ENCODE measurements at places on chromosomes 2 and 18.

DNA sequence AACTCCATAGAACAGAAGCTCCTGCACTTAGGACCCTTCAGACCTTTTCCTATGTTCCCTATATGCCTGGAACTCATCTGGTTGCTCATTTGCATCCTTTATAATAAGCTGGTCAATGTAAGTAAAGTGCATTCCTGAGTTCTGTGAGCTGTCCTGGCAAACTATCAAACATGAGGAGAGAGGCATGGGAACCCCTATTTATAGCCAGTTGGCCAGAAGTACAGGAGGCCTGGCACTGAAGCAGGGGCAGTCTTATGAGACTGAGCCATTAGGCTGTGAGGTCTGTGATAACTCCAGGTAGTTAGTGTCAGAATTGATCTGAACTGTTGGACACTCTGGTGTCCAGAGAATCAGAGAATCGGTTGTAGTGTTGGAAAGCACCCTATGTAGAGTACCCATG lies 88.4 kb downstream of the EHD3 start:
- DNase-seq: no peak

GRCh38 chr2:108399479-108399878 lies 21.7 kb downstream of the SULT1C4 start:
- no peak for DNase-seq

DNA sequence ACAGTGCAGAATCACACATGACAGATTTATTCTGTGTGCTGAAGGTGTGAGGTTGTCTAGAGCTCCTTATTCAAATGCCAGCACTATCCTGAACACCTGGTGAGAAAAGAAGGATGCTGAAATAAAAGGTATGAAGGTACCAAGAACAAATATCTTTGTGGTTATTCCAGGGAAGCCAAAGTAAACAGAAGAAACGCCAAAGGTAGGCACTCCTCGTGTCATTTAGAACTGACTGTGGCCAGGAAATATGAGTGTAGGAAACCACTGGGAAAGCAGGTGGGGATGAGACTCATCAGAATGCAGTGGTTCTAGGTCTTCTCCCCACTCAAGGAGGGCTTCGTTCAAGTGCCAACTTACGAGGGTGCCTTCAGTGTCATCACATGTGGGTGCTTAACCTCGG lies 80.8 kb downstream of the KIF5C start:
- no peak for DNase-seq

- no peak for DNase-seq
These were observed 683 bp upstream of the TBC1D8 start for GRCh38 chr2:101151859-101152271.

DNA sequence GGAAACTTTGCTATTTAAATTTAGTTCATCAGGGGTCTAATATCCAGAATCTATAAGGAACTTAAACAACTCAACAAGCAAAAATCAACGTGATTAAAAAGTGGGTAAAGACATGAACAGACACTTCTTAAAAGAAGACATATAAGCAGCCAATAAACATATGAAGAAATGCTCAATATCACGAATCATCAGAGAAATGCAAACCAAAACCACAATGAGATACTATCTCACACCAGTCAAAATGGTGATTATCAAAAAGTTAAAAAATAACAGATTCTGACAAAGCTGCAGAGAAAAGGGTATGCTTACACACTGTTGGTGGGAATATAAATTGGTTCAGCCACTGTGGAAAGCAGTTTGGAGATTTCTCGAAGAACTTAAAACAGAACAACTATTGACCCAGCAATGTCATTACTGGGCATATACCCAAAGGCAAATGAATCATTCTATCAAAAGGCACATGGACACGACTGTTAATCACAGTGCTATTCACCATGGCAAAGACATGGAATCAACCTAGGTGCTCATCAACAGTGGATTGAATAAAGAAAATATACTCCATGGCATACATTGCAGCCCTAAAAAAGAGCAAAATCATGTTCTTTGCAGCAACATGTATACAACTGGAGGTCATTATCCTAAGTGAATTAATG lies 189.9 kb downstream of the SLC4A10 start:
- no peak for DNase-seq

- DNase-seq: peak; percentile 66
These were observed 22.3 kb downstream of the ATP8B1 start for GRCh38 chr18:57780706-57781347.

DNA sequence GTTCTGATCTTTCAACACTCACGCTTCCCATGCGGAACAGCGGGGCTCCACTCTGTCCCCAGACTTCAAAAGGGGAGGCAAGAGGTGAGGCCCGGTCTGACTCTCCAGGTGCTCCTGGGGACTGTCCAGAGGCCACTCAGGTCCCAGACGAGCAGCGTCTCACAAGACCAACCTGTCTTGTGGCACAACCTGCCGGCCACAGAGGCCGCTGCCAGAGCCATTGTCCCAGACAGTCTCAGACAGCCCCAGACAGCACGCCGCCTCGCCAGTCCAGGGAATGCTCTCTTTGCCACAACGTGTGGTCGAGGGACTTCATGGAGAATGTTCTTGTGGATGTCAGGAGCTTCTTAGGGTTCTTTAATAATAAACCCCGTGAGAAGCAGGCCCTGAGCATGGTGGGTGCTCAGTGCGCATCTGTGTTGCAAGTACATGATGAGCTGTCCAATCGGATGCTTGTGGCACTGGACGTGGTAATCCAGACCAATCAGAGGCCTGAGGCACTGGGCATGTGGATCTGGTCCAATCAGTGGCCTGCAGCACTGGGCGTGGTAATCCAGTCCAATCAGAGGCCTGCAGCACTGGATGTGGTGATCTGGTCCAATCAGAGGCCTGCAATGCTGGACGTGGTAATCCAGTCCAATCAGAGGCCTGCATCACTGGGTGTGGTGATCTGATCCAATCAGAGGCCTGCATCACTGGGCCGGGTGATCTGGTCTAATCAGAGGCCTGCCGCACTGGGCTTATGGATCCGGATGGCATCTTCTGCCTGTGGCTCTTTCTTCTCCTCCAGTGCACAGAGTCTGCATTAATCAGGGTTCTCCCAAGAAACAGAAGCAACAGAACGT lies 76.4 kb downstream of the TMEM18 start:
- no peak for DNase-seq

- DNase-seq: no peak
These were observed 459.4 kb downstream of the EPHA4 start for GRCh38 chr2:221112744-221113143.

DNA sequence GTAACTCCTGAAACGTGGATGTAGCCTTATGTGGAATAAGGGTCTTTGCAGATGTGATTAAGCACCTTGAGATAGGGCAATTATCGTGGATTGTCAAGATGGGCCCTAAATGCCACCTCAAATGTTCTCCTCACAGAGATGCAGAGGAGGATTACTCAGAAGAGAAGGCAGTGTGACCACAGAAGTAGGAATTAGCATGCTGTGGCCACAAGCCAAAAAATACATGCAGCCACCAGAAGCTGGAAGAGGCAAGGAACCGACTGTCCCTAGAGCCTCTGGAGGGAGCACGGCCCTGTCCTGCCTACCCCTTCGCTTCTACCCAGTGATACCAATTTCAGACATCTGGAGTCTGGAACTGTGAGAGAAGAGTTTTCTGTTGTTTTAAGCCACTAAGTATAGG lies 47.3 kb upstream of the MGAT5 start:
- no peak for DNase-seq

GRCh38 chr2:5433855-5434254 lies 258.3 kb upstream of the SOX11 start:
- DNase-seq: no peak

GRCh38 chr2:156456616-156457015 lies 20.4 kb downstream of the GPD2 start:
- DNase-seq: no peak

DNA sequence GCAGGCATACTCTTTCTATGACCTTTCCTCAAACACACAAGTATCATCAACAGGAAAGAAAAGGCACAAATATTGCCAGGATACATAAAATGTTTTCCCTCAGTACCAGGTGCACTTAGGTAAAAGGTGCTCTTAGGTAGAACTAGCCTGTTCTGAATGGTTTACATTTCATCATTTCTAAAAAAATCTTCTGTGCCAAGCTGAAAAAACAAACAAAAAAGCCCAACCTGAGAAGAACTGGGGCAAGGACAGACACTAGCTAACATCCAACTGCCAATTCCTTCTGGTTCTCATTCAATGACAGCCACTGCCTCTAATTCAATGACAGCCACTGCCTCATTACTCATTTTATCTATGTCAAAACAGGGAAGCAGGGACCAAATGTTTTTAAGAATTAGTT lies 68.5 kb downstream of the SPIRE1 start:
- no peak for DNase-seq

All from AG04449 (cell line).